ENCODE measurements at places on chromosomes 11 and 22.

DNA sequence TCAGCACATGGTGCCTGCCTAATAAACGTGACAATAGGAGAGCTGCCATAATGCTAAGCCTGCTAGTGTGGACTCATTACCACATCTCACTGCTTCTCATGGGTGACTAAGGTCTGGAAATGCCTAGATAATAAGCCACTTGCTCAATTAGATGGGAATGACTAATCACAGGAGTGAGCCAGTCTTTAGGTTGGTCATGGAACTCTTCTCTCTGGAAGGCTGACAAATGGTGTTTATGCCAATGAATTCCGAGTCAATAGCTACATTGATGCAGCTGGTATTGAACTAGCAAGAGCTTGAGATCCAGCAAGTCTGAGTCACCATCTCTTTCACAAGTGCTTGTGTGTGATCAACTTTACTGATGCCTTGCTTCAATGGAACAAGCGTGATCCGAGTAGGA, 334.9 kb downstream of the OPCML start:
- no peak for DNase-seq

GRCh38 chr22:42848941-42849550, 8.0 kb downstream of the ARFGAP3 start:
- DNase-seq: no peak

- peak; percentile 45 for DNase-seq
These were observed 18.3 kb upstream of the SYT7 start for GRCh38 chr11:61598886-61599868.

DNA sequence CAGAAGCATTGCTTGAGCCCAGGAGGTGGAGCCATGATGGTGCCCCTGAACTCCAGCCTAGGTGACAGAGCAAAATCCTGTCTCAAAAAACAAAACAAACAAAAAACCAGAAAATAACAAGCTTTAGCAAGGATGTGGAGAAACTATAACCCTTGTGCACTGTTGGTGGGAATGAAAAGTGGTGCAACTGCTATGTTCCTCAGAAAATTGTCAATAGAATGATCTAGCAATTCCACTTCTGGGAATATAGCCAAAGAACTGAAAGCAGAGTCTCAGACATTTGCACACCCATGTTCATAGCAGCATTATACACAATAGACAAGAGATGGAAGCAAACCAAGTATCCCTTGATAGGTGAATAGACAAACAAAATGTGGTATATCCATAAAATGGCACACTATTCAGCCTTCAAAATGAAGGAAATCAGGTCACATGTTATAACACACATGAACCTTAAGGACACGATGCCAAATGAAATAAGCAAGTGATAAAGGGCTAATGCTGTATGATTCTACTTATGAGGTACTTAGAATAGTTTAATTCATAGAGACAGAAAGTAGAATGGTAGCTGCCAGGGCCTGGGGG, 15.9 kb downstream of the KLHL22 start:
- DNase-seq: no peak

DNA sequence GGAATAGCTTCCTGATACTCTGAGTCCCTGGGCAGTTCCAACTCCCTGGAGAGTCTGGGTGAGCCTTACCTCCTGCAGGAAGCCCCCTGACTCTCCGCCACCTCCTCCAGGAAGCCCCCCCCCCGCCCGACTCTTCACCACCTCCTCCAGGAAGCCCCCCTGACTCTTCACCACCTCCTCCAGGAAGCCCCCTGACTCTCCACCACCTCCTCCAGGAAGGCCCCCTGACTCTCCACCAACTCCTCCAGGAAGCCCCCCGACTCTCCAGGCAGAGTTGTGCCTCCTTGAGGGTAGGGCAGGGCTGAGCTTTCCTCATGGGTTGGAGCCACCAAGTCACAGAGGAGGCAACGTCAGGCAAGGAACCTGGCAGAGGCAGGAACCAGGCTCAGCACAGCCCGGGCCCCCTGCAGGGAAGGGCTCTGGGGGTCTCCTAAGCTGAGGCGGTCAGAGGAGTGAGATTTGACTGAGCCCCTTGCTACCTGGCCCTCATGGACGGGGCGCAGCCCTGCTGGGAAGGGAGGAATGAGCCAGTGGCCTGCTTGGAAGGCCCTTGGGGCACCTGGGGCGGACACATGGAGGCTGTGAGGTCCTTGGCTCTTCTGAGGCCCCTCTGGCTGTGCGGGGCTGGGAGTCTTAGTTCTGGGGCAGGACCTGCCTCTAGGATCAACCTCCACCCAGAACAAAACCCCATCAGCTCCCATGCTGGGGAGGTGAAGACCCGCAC, 18.1 kb downstream of the MRGPRG start:
- no peak for DNase-seq
